ENCODE measurements at places on chromosomes 5 and 9. TPM values are rescaled to one million over a fixed set of nuclear protein-coding genes. Genes with fewer than 3 reads are reported as not detected.

DNA sequence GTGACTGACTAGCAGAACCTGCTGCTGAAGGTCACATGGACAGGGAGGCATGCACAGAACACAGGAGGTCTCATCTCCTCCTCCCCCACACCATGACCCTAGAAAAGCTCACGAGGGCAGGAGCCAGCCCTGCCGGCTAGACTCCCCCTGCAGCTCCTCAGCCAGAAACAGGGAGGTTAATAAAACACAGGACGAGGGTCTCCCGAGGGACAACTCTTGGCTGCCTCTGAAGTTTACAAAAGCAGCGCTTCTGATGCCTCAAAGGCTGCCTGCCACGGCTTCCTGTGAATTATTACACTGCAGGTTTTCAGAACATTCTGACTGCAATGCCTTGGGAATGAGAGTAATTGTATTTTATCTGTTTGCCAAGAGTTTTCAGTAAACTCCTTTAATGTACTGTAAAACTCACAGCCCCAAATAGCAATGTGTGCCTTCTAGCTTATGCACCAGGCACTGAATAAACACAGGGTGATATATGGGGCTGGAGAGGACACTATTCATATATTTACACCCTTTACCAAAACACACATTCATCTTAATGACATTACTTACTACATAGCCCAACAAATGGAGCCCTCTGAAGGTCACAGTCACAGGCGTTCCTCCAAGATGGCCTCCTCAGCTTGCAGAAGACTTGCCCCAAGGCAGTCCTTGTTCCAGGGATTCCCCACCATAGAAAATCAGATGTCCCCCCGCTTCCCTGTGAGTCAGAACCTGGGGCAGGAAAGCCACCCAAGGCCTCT, 83.7 kb downstream of the C5orf15 start:
- DNase-seq = no peak

KCTD16 gene
- 20.4 TPM for total RNA-seq

DNA sequence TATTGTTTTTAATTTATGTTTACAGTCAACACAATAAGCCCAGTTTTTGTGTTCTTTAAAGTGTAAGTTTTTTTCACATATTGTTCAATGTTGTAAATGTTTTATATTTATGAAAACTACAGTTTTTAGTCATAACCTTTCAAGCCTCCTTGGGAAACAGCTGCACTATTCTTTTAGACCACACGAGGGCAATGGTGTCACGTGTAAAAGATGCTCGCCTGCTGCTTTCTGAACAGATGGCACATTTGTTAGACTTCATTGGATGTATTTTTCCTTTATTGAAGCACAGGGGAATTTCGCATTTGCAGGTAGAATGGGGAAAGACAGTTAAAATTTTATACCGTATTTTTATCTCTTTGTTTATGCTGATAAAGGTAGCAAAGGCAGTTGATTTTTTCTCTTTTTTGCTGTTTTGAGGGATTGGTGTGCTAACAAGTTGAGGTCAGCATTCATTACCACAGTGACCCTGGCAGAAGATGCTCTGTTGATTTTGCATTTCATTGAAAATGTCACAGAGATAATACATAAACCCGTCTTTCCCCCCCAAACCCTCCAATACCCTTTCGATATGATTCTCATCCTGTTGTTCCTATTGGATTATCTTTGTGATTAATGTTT, 59.0 kb downstream of the MAT2B start:
- peak; percentile 70 for DNase-seq

DNA sequence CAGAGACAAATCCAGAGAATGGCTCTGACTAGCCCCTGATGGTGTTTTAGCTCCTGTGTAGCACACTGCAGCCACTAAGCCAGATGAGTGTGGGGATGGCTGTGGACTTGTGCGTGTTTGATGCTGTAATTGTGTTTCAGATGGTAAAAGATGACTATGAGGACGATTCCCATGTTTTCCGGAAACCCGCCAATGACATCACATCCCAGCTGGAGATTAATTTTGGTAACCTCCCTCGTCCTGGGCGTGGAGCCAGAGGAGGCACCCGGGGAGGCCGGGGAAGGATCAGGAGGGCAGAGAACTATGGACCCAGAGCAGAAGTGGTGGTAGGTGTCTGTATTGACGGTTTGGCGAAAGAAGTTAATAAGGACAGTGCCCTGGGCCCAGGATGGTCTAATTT, 38.0 kb downstream of the HABP4 start:
- no peak for DNase-seq

GRCh38 chr5:82100303-82101077, 128.7 kb downstream of the ATG10 start:
- DNase-seq = no peak

DNA sequence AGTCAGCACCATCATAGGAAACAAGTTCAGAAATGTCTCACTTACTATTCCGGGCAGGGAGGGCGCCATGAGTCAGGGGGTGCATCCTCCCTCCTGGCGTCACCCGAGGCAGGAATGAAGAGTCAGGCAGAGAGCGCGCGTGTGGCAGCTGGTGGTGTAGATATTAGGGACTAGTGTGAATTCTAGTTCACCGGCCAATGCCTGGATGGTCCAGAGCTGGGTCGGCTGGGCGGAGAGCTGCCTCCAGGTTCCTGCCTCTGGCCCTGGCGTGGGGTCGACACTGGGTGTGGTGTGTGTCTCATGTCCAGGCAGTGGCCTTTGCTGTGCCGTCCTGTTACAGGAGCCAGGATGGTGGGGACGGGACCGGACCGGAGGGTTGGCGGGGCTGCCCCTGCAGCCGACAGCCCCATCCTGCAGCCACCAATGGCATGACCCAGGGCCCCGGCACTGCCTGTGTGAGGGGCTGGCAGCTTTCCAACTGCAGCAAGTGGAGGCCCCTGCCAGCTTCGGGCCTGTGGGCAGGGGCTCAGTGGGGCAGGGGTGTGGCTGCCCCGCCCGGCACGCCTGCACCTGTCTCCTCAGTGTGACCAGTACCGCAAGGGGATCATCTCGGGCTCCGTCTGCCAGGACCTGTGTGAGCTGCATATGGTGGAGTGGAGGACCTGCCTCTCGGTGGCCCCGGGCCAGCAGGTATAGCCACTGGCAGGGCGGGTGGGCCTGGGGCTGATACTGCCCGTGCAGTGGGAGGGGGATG, 9.1 kb downstream of the DIPK1B start:
- peak; percentile 70 for DNase-seq

GRCh38 chr5:94467954-94468930, 150.2 kb downstream of the KIAA0825 start:
- no peak for DNase-seq

GRCh38 chr5:72837524-72838096, 21.1 kb downstream of the TNPO1 start:
- DNase-seq = no peak

CARTPT gene
- not detected for total RNA-seq

DNA sequence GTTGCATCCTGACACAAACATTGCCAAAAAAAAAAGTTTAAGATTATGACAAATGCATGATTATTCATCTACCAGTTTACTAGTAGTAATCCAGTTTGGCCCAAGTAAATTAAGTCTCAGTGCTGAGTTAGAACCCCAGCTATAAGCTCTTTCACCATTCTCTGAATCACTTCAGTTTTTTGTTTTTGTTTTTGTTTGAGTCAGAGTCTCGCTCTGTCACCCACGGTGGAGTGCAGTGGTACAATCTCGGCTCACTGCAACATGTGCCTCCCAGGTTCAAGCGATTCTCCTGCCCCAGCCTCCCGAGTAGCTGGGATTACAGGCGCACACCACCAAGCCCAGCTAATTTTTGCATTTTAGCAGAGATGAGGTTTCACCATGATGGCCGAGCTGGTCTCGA, 1.5 kb upstream of the PCYOX1L start:
- no peak for DNase-seq

DNA sequence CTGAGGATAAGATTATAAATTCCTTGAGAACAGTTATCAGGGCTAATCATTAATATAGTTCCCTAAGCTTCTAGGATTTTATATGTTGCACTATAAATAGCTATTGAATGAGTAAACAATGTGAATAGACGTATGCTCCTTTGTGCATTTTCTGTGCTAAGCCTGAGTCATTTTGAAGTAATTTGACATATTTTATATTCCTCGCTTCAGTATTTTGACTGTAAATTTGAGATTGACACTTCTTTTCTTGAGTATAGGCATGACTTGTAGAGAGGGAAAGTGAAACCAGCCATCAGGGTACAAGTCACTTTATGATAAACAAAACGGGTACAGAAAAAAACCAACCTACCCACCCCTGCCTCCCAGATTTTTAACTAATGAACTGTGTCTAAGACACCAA, 367.7 kb upstream of the PRR16 start:
- DNase-seq = no peak

- DNase-seq = no peak
These were observed 215.8 kb downstream of the EDIL3 start for GRCh38 chr5:84168841-84169240.

TEX48 gene
- not detected for total RNA-seq

DNA sequence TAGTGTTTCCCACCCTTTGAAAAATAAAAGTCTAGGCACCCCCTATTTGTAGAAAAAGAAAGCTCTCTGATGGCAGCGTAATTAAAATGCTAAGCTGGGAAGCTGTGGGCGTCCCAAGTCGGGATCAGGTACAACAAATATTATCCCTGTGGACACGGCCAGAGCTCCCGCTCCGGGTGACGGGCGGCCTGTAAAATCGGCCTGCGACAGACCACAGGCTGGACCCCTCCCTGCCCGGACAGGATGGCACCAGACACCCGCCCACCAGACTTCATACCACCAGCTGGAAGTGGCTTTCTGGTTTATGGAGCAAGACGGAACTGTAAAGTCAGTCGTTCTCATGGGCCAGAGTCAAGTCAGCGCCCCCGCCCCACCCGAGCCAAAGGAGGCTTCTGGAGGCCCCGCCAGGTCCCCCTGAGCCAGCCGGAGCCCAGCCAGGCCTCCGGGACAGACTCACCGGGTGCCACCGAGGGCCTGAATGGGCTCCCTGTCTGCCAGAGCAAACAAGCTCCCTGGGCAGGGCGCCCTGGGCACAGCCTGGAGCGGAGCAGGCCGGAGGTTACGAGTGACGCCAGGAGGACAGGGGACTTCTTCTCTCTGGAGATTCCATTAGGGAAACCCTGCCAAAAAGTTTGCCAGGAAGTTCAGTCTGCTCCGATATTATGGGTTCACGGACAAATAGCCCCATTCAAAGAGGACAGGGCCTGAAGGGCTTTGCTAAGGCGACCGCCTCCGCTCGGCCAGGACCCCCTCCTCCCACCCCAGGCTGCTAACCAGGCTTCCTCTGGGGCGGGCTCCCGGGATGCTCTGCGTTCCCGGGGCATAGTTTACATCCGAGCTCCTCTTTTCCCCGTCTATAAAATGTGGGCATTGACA, 173.7 kb downstream of the ERCC6L2 start:
- no peak for DNase-seq

FAM221B gene
- total RNA-seq = not detected

DNA sequence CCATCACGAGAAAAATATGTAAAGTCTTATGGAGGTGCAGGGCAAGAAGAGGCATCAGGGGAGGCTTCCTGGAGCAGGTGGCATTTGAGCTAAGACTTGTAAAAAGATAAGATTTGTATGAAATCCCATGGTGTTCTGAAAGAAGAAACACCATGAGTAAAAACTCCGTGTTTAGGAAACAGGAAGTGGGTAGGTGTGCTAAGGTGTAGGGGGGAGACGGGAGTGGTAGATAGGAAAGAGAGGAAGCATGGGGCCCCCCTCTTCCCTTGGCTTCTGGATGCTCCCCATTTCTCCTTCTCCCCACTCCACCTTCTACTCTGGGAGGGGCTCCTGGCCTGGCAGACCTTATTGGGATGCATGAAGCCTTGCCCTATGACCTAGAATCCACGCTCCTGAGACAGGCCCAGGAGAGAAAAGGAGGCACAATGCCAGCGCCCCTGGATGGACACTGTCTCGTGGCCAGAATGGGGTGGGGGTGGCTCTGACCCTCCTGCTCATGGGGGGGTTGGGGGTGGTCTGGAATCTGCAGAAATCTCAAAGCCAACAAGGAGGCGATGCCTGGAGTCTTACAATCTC, 103.6 kb downstream of the GTF3C4 start:
- no peak for DNase-seq

DNA sequence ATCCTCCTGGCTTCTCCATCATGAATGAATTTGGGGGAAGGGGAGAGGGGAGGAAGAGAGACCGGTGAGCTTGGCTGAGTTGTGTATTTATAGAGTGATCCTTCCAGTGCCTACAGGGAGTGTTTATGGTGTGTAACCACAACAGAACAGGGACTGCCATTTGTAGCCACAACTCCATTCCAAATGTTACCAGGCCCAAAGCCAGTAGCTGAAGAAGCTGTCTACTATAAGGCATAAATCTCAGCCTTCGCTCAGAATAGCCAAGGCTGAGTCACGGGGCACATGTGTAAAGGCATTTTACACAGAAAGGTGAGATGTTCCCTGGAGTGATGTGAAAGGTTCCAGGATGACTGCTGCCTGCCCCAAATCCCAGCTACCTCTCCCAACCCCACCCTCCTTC, 2.5 kb downstream of the TMEM252 start:
- no peak for DNase-seq

FRMD3 gene
- total RNA-seq = 11.3 TPM

DMGDH gene
- 3.8 TPM for total RNA-seq

GRCh38 chr9:113656771-113657670, 193.5 kb downstream of the RGS3 start:
- DNase-seq = no peak

SPATA9 gene
- total RNA-seq = 0.82 TPM

ORM1 gene
- total RNA-seq = not detected

- DNase-seq = no peak
These were observed 15.0 kb downstream of the ORM2 start for GRCh38 chr9:114344692-114345091.

- no peak for DNase-seq
These were observed 7.0 kb downstream of the PAX5 start for GRCh38 chr9:37026931-37027581.

STPG3 gene
- total RNA-seq = not detected

GRCh38 chr5:33711094-33711679, 180.6 kb downstream of the ADAMTS12 start:
- no peak for DNase-seq

DNA sequence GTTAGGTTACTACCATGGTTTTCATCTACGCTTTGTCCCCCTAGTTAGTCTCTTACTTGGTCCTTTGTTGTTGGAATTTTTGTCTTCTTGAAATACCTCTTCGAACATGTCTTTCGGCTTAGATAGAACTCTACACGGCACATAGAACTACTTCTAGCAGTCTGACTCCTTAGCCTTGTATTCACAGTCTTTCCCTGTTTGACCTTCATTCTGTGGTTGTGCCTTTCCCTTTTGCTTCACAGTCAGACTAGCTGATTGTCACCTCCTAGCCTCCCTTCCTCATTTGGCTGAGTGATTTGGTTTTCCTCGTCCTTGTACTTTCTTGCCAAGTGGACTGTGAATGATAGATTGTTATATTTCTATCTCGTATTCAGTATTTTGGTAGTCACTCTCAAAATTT, 10.7 kb downstream of the SMAD5 start:
- DNase-seq = no peak

- peak; percentile 70 for DNase-seq
These were observed 757 bp downstream of the CDC26 start for GRCh38 chr9:113274474-113275156.

CER1 gene
- 1.2 TPM for total RNA-seq

Data from cerebellum (tissue), 4 donors.